ENCODE measurements at places on chromosomes 3 and 15.

- H3K36me3 ChIP-seq = no peaks in the 10 kb centered on the region
- no peak overlapping the region for H3K4me3 ChIP-seq
- no peaks in the 10 kb centered on the region for H3K4me1 ChIP-seq
- no peak overlapping the region for H3K27ac ChIP-seq
- H3K27me3 ChIP-seq = no peaks in the 10 kb centered on the region
Observed at GRCh38 chr3:74590620-74591262, 23.7 kb downstream of the CNTN3 start.

GRCh38 chr15:65226221-65226620, 14.9 kb upstream of the CILP start:
- H3K36me3 ChIP-seq = no peaks in the 10 kb centered on the region
- H3K4me1 ChIP-seq = no peaks in the 10 kb centered on the region
- peaks cover 3% of the 10 kb centered on the region for H3K27me3 ChIP-seq
- DNase-seq = no peak

DNA sequence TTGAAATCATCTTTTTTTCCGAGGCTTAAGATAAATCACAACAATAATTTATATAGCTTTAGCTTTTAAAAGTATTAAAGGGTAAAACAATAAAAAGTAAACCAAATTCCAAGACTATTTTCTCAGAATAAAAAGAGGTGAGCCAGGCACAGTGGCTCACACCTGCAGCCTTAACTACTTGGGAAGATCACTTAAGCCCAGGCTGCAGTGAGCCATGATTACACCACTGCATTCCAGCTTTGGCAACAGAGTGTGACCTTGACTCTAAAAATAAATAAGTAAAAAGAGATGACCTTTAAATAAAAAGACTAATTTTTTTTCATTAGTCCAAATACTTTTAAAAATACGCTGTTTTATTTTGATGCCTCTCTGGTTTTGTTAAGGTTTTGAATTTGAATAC, 54.4 kb downstream of the C3orf80 start:
- no peaks in the 10 kb centered on the region for H3K4me1 ChIP-seq
- peaks cover 7% of the 10 kb centered on the region for H3K36me3 ChIP-seq
- H3K4me3 ChIP-seq = no peak overlapping the region
- DNase-seq = no peak
- H3K27ac ChIP-seq = no peak overlapping the region

DNA sequence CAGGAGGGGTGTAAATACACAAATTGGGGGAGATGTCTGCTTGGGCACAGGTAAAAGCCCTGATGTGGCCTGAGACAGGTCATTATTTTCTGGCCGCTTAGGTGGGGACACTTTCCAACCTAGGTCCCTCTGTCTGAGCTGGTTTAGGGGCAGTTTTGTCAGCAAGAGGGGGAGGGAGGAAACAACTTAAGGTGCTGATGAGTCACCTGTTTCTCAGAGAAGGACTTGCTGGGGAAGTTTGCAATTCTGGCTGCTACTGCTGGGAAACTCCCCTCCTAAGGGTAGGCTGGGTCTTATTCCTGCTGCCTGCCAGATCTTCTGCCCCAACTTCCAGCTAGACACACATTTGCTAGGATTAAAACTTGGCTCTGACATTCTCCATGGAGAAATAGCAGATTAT, 4.8 kb upstream of the RHOV start:
- peaks cover 5% of the 10 kb centered on the region for H3K27me3 ChIP-seq
- H3K27ac ChIP-seq = no peak overlapping the region
- DNase-seq = no peak
- peaks cover 10% of the 10 kb centered on the region for H3K4me1 ChIP-seq
- H3K4me3 ChIP-seq = no peak overlapping the region
- no peaks in the 10 kb centered on the region for H3K36me3 ChIP-seq

DNA sequence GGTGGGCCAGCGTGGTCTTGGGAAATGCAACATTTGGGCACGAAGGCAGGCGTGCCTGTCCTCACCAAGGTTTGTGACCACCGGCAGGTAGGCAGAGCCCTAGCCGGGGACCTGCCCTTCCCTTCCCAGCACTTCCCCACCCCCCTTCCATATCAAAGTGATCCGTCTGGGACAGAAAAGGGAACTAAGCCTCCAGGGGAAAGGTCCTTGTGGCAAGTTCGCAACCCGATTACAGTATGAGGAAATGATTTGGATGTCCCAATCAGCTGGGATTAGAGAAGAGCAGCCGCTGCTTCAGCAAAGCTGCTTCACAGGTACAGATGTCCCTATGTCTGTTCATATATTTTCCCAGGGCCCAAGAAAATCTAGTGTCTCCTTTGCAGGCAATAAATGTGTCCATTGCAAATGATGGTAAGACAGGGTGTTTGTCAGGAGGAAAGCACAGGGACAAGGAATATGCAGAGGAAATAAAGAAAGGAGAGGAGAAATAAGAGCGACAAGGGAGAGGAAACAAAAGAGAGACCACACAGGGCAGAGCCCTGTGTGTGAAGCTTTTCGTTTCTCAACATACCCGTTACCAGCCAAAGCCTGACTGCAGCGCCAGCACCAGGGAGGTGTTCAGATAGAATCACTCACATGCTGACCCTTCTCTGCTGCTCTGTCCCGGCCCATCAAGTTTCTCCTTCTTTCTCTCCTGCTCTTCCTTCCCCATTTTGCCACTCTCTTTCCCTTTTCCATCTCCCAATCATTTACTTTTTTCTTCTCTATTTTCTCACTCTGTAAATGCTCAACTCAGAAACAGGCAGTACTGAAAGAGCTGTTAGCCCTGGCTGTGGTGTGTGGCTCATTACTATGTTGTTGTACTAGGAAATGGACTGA, 17.4 kb upstream of the SECISBP2L start:
- H3K27me3 ChIP-seq = no peaks in the 10 kb centered on the region
- DNase-seq = no peak
- no peak overlapping the region for H3K4me3 ChIP-seq
- peaks cover 10% of the 10 kb centered on the region for H3K4me1 ChIP-seq
- H3K27ac ChIP-seq = no peak overlapping the region

- no peak overlapping the region for H3K27ac ChIP-seq
- H3K4me3 ChIP-seq = no peak overlapping the region
- H3K27me3 ChIP-seq = no peaks in the 10 kb centered on the region
- DNase-seq = no peak
- peaks cover 38% of the 10 kb centered on the region for H3K4me1 ChIP-seq
Observed at GRCh38 chr3:170159459-170159858, 22.1 kb downstream of the PHC3 start.

- no peaks in the 10 kb centered on the region for H3K27me3 ChIP-seq
- H3K4me1 ChIP-seq = no peaks in the 10 kb centered on the region
- H3K27ac ChIP-seq = no peak overlapping the region
Observed at GRCh38 chr3:57890874-57891273, 117.3 kb upstream of the FLNB start.

DNA sequence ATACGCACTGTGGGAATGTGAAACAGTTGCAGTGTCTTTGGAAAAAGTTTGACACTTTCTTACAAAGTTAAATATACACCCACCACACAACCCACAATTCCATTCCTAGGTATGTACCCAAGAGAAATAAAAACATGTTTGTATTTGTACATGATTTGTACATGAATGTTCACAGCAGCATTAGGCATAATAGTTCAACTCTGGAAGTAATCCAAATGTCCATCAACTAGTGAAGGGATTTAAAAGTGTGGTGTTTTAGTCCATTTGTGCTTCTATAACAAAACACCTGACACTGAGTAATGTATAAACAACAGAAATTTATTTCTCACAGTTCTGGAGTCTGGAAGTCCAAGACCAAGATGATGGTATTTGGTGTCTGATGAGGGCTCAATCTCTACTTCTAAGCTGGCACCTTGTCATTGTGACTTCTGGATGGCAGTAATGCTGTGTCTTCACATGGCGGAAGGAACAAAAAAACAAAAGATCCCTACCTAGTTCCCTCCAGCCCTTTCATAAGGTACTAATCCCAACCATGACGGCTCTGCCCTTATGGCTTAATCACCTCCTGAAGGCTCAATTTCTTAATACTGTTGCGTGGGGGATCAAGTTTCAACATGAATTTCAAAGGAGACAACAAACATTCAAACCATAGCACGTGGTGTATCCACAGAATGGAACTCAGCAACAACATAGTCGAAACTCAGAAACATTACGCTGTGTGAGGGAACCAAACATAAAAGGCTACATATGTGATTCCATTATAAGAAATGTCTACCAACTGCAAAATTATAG, 120.5 kb downstream of the AQP9 start:
- no peak overlapping the region for H3K27ac ChIP-seq
- H3K27me3 ChIP-seq = peaks cover 14% of the 10 kb centered on the region
- no peak for DNase-seq
- no peaks in the 10 kb centered on the region for H3K36me3 ChIP-seq

DNA sequence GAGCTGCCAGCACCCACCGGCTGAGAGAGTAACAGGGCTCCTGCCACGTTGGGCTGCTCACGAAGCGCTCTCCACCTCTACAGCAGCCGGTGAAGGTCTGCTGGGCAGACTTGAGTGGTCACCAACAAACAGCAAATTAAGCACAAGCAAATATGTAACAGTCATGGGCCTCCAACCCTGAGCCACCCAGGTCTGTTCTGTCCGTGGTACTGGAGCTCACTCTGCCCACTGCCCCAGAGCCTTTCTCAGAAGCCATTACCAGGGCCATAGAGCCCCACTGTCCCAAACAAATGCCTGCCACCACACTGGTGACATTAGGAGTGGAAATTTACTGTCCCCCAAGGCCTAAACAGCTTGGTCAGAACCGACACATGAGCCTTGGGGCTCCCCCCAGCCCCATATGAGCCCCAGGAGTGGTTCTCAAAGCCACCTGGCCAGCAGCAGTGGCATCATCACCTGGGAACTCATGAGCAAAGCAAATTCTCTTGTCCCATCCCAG, 56.6 kb downstream of the LRIG1 start:
- peaks cover 63% of the 10 kb centered on the region for H3K36me3 ChIP-seq
- no peaks in the 10 kb centered on the region for H3K27me3 ChIP-seq
- H3K27ac ChIP-seq = no peak overlapping the region

DNA sequence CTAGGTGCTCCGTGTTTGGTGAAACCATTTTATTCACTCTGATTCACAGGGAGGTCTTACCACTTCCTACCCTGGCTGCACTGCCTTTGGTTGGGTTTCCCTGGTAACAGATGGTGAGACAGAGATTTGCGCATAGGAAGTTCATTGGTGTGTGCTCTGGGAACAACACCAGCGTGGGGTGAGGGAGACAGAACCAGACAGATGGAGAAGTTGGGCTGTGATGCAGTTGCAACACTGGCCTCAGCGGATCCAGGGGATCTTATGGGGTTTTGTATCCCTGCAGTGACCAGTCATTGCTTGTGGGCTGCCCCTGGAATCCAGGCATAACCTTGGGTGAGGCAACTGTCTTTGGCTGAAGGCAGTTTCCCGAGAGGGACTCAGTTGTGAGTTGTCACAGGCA, 12.5 kb upstream of the IL16 start:
- no peak overlapping the region for H3K27ac ChIP-seq
- peaks cover 5% of the 10 kb centered on the region for H3K4me1 ChIP-seq
- H3K36me3 ChIP-seq = no peaks in the 10 kb centered on the region
- H3K27me3 ChIP-seq = peaks cover 35% of the 10 kb centered on the region

GRCh38 chr15:75704618-75705017, 8.0 kb downstream of the CSPG4 start:
- H3K27me3 ChIP-seq = no peaks in the 10 kb centered on the region
- H3K36me3 ChIP-seq = no peaks in the 10 kb centered on the region
- no peak overlapping the region for H3K4me3 ChIP-seq
- no peaks in the 10 kb centered on the region for H3K4me1 ChIP-seq

- DNase-seq = no peak
- no peak overlapping the region for H3K4me3 ChIP-seq
- H3K27ac ChIP-seq = no peak overlapping the region
- no peaks in the 10 kb centered on the region for H3K27me3 ChIP-seq
- no peaks in the 10 kb centered on the region for H3K36me3 ChIP-seq
Observed at GRCh38 chr3:127387119-127387518, 99.3 kb upstream of the PRR20G start.

DNA sequence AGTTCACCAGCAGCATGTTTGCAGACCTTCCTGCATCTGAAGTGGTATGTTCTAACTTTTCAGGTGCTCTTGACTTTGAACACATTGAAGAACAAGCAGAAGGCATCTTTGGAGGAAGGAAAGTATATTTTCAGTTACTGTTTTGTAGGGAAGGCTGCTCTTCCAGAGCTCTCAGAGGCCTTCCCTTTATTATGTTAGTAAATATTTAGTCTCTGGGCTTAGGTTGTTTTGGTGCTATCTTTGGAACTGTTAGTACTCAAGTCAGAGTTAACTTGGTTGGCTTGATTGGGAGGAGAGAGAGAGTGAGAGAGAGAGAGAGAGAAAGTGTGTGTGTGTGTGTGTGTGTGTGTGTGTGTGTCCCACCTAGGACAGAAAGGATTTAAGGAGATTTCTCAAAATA, 188.2 kb downstream of the ITPR1 start:
- H3K36me3 ChIP-seq = peaks cover 80% of the 10 kb centered on the region
- no peak for DNase-seq

GRCh38 chr3:139204728-139205127, 139.1 kb upstream of the MRPS22 start:
- DNase-seq = no peak
- H3K27me3 ChIP-seq = peaks cover 24% of the 10 kb centered on the region
- no peaks in the 10 kb centered on the region for H3K36me3 ChIP-seq
- H3K27ac ChIP-seq = no peak overlapping the region
- H3K4me3 ChIP-seq = no peak overlapping the region

DNA sequence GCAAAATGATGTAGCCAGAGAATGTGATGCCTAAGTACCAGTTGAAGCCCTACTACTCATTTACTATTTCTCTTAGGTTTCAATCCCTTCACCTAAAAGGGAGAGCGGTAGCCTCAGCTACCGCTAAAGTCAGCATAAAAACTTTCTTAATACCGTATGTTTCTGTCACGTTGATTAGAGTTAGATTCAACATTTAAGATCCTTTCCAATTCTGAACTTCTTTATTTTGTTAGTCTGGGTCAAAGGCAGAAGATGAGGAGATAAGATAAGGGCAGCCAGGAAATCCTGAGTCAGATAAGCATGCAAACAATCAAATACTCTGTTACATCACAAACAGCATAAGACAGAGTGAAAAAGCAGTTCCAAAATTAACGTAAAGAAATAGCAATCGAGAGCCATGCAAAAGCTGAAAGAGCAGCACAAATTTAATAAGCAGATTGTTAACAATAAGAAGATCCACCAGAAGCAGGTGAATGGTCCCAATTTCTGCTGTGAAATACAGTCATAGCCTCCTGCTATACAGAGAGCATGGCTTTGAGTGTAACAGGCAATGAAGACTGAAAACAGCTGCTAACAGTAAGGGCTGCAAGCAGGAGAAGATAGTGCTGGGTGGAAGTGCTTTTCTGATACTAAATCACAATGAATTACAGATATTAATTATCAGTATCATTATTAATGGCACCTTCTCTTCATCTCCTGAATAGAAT, 3.0 kb downstream of the TMEM207 start:
- H3K27me3 ChIP-seq = peaks cover 44% of the 10 kb centered on the region
- no peak overlapping the region for H3K4me3 ChIP-seq
- DNase-seq = no peak

DNA sequence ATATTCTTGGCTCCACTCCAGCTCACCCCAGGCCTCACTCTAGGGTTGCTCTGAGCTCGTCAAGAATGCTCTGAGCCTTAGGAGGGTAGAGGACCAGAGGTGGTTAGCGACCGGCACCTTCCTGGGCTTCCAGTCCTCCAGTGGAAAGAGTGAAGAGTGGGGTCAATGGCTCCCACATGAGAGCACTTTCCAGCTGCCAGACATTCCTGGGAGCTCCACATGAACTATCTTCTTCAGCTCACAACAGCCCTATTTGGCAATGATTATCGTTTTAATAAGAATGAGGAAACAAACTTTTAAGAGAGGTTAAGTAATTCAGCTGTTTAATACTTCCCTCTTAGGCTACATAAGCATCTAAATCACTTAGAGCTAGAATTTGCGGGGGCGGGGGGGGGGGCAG, 139.3 kb downstream of the STT3B start:
- no peaks in the 10 kb centered on the region for H3K27me3 ChIP-seq
- H3K27ac ChIP-seq = no peak overlapping the region
- H3K4me1 ChIP-seq = no peaks in the 10 kb centered on the region
- DNase-seq = no peak
- no peak overlapping the region for H3K4me3 ChIP-seq

Measured in activated T-helper 2 cell treated with anti-CD3 and anti-CD28 coated beads, Interferon-gamma antibody, Interleukin-2, Interleukin-4, amounts not matched to agents 10 μg/mL and 5 μg/mL and 100 μg/mL, durations not matched to agents 14 hours and 24 hours and 36 hours (primary cell).